Ecto neural progenitor cell (in vitro differentiated cells): ENCODE measurements at places on chromosomes 2 and 18.

DNA sequence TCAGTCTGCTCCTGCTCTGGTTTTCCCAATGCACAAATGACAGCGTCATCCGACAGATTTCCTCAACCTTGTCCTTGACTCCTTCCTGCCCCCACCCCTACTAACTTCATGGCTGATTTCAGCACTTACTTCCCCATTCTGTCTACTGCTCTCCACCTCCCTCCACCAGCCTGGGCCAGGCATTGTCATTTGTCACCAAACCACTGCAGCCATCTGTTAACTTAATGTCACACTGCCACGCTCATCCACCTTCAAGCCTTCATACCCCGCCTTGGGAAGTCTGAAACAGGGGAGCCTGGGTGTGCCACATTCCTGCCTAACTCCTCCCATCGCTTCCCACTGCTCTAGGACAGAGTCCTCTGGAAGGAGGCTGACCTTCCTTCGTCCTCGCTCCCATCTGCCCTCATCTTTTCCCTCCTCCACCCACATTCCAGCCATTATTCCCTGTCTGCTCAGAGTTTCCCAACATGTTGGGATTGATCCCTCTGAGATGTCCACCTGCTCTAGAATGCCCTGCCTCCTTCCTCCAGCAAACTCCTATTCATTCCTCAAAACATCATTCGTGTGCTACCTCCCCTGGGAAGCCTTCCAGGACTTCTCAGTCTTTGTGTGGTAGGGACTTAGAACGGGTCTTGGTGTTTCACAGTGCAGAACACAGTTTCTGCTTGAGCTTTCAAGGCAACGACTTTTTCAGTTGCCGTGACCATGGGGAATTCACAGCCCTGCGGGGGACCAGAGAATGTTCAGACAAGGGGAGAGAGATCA, 42.2 kb upstream of the SMAD7 start:
- DNase-seq = no peak

- DNase-seq = no peak
Measured at GRCh38 chr2:149725234-149725633, 137.7 kb upstream of the MMADHC start.

DNA sequence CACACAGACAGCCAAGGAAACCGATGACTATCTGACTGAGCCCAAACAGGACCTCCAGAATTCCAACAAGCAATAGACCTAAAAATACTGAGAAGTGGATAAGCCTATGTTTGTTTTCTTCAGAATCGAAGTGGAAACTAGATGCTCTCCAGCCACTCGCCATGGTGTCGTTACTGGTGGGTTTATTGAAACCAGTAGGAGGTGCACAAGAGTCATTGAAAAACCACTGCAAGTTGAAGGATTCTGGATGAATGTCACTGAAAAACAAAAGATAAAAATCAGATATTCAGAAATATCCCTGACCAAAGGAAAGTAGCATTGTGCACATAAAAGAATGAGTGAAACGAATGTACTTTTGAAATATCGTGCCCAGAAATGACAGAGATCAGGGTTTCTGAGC, 15.3 kb downstream of the TM4SF20 start:
- no peak for DNase-seq

GRCh38 chr2:193743089-193743488, 1548.4 kb upstream of the TMEFF2 start:
- DNase-seq = no peak

- peak; percentile 73 for DNase-seq
Measured at GRCh38 chr2:73981081-73982001, 3.4 kb upstream of the TET3 start.
